SHP77 treated with DMSO at 0.1 percent for 48 hours (cell line): ENCODE measurements at places on chromosomes 3 and 15.

DNA sequence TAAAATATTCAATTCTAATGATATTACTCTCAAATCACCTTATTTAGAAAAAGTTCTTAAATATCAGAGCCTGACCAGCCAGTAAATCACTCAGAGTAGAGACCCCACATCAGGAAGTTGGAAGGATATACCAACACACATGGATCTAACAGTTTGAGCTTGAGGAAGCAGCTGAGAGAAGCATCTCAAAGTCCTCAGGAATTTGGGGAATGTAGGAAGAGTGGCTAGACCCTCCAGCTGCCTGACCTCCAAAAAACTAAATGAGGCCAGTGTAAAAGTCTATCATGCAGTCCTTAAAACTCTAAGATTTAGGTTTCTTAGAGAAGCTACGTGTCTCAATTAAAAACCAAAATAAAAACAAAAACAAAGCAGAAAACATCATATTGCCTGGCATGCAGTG lies 55.4 kb downstream of the SETD2 start:
- DNase-seq, result no peak

DNA sequence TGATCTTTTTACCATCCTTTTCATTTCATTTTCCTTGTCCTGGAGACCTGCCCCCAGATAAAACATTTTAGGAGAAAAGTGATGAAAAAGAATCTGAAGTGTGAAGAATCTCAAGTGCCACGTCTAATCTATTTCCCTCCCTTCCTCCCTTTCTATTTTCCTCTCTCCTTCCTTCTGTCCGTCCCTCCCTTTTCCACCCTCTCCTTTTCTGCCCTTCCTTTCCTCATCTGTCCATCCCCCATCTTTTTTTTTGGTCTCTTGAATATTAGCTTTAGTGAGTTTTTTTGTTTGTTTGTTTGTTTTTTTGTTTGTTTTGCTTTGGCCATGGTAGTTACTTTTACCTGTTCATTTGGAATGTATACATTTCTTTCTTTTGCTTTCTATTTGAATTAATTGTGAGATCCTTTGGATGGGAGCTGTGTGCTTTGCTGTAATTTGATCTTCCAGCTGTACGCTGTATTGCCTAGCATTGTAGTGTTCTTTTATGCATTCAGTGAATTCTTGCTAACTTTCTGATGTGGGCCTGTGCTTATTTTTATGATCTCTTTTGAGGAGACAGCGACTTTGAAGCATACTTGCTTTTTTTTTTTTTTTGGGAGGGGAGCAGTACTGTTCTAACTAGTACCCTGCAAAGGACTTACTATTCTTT lies 19.2 kb downstream of the CDIN1 start:
- DNase-seq, result no peak

GRCh38 chr3:141346007-141346406 lies 22.3 kb upstream of the ZBTB38 start:
- DNase-seq, result no peak

- no peak for DNase-seq
These were observed 73.1 kb upstream of the UMPS start for GRCh38 chr3:124657138-124657537.
